Vein endothelial cell (primary cell): ENCODE measurements at places on chromosomes 3 and 15. TPM values are rescaled to one million over a fixed set of nuclear protein-coding genes. Genes with fewer than 3 reads are reported as not detected.

VEPH1 gene
- total RNA-seq, result 178 and 210 TPM in 2 replicates

A4GNT gene
- not detected in 2 replicates for total RNA-seq

ANKDD1A gene
- 2.5 and 2.6 TPM in 2 replicates for total RNA-seq

CHDH gene
- 0.10 TPM in 1 of 2 replicates, not detected in the other for total RNA-seq

TMEM207 gene
- not detected in 2 replicates for total RNA-seq

DPPA2 gene
- not detected in 2 replicates for total RNA-seq

KIF15 gene
- 6.2 and 8.8 TPM in 2 replicates for total RNA-seq

CCNB2 gene
- 22.5 and 35.7 TPM in 2 replicates for total RNA-seq

MAPKBP1 gene
- total RNA-seq, result 26.5 and 32.6 TPM in 2 replicates

IL17RB gene
- total RNA-seq, result not detected in 2 replicates

GOLGA8T gene
- total RNA-seq, result not detected in 2 replicates

SCAMP2 gene
- 37.0 and 37.2 TPM in 2 replicates for total RNA-seq

C2CD4A gene
- 0.98 and 1.2 TPM in 2 replicates for total RNA-seq

GOLGA6D gene
- total RNA-seq, result not detected in 2 replicates

STAC gene
- 0.57 and 0.98 TPM in 2 replicates for total RNA-seq

RCN2 gene
- total RNA-seq, result 39.2 and 52.9 TPM in 2 replicates

HYAL2 gene
- 582 and 661 TPM in 2 replicates for total RNA-seq

PLA2G4D gene
- total RNA-seq, result not detected in 2 replicates
